ENCODE measurements at places on chromosomes 4 and X. TPM values are rescaled to one million over a fixed set of nuclear protein-coding genes. Genes with fewer than 3 reads are reported as not detected.

GRCh38 chr4:134727696-134728095 lies 526.1 kb upstream of the PABPC4L start:
- no peak for DNase-seq

GRCh38 chrX:101550362-101550750 lies at the start of gene ARMCX1:
Gene ARMCX1 (plus strand): TSS chrX:101550547. CDS start chrX:101552931, 2,384 bp downstream.
- peak; percentile 91 for DNase-seq

DNA sequence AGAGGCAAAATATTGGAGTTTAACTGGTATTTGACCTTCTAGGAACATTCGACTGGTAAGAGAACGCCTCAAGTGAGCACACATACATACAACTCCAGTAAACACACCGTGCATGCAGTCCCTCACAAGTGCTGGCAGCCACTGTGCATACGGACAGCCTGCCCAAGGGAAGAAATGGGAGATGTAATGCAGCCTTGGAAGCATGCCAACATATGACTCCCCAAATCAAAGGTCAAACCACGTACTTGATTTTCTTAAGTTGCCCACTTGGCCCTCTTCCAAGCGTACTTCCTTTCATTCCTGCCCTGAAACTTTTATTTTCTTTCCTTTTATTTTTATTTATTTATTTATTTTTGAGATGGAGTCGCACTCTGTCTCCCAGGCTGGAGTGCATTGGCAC lies 206.6 kb downstream of the SPRY1 start:
- peak; percentile 26 for DNase-seq

GRCh38 chr4:139164731-139165130 lies 12.3 kb downstream of the ELF2 start:
- no peak for DNase-seq

DNA sequence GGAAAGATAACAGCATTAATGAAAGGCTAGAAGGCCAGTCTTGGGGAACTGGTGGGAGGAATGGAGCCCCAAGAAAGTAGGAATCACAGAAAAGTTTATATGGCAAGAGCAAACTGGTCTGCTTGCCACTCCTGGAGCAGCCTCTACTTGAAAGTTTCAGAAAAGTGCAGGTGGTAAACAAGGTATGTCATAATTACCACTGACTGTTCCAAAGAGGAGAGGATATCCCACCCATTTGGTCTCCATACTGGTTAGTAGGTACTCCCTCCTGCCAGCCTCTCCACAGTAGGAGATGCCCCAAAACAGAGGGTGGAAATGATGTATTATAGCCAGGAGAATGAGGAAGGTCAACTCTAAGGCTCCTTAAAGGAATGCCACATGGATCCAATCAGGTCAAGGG lies 145.1 kb downstream of the INPP4B start:
- DNase-seq: no peak

- peak; percentile 69 for DNase-seq
Observed at GRCh38 chr4:3436798-3437581, 4.8 kb upstream of the HGFAC start.

- DNase-seq: no peak
Observed at GRCh38 chr4:98110214-98110613, 33.1 kb downstream of the STPG2 start.

DNA sequence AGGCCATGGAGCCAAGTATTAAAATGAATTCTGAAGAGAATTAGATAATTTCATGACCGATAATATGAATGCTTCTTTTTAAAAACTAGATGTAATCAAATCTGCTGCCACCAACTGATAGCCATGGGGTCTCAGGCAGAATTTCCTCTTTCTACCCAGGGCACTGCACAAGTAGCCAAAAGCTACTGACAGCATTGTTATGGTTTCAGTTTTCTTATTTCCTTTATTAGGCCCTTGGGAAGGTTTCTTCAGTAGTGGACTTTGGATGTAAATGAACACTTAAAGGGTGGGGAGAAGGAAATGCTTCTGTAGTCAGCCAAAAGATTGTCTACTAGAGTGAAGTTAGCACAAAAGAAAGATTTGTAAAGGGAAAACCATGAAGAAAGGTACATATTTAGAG lies 686.0 kb downstream of the ADGRL3 start:
- DNase-seq: no peak

DNA sequence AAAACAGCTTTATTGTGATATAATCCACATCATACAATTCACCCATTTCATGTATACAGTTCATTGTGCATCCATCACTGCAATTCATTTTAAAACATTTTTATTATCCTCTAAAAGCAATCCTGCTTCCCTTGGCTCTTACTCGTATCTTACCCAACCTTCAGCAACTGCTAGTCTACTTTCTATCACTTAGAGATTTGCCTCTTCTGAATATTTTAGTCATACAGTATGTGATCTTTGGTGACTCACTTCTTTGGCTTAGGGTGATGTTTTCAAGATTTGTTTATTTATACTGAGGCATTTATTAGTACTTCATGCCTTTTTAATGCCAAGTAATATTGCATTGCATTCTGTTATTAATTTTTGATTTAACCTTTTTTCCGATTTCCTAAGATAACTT lies 15.0 kb upstream of the MSMO1 start:
- DNase-seq: no peak

DNA sequence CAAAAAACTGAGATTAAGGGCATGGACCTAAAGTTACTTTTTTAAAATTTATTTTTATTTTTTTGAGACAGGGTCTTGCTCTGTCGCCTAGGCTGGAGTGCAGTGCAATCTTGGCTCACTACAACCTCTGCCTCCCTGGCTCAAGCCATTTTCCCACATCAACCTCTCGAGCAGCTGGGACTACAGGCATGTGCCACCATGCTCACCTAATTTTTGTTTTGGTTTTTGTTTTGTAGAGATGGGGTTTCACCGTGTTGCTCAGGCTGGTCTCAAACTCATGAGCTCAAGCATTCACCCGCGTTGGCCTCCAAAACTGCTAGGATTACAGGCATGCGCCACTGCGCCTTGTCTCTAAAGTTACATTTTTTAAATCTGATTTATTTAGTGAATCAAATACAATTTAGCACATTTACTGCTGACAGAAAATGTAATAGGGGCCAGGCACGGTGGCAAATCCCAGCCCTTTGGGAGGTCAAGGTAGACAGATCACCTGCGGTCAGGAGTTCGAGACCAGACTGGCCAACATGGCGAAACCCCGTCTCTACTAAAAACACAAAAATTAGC lies 38.3 kb downstream of the GUCY1A1 start:
- no peak for DNase-seq

- no peak for DNase-seq
Observed at GRCh38 chr4:93018243-93018642, 714.5 kb downstream of the GRID2 start.

- DNase-seq: no peak
Observed at GRCh38 chr4:13547485-13548041, 3.3 kb upstream of the NKX3-2 start.

- no peak for DNase-seq
Observed at GRCh38 chr4:127988638-127989037, 23.4 kb downstream of the ABHD18 start.

Gene SSX3
- not detected for total RNA-seq

Gene SSX4B
- total RNA-seq: 0.78 TPM
